ENCODE measurements at places on chromosomes 5 and 9.

DNA sequence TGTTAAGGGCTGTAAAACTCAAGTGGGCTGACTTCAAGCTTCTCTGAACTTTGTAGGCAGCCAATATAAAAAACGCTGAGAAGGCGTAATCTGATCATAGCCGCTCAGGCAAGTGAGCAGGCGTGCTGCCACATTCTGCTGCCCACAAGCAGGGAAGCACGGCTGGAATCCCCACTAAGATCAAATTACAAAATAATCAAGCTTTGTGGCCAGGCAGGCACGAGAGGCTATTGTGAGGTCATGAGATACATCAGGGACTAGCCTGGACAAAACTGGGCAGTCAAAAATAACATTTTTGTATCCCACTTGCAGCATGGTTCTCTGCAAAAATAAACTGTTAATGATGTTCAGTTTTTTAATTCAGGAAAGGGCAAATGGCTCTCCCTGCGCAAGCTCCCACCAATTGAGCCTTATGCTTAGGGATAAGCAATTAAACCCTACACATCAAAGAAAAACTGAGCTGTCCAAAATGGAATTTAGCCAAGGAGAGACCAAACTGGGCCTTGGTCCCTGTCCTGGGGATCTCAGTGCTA, 64.0 kb downstream of the POU5F2 start:
- DNase-seq = no peak

DNA sequence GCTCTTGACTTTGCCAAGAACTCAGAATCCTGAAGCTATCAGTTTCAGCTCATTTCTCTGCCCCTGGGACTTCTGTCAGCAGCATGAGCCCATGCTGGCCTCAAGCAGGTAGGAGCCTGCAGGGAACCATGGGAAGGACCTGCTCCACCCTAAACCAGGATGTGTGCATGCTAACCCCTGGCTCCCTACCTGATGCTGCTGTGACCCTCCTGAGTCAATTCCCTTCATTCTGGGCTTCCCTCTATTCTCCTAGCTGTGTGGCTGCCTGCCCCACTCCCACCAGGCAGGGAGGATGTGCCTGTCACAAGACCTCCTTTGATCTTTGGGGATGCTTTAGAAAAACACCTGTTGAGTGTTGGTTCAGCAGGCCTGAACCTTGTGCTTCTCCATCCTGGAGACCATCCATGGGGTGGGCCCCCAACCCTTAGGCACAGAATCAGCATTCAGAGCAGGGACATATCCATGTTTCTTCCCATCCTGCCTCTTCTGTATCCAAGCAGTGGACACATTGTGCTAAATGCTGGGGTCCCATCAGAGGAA, 117.1 kb upstream of the CCL21 start:
- DNase-seq = no peak

DNA sequence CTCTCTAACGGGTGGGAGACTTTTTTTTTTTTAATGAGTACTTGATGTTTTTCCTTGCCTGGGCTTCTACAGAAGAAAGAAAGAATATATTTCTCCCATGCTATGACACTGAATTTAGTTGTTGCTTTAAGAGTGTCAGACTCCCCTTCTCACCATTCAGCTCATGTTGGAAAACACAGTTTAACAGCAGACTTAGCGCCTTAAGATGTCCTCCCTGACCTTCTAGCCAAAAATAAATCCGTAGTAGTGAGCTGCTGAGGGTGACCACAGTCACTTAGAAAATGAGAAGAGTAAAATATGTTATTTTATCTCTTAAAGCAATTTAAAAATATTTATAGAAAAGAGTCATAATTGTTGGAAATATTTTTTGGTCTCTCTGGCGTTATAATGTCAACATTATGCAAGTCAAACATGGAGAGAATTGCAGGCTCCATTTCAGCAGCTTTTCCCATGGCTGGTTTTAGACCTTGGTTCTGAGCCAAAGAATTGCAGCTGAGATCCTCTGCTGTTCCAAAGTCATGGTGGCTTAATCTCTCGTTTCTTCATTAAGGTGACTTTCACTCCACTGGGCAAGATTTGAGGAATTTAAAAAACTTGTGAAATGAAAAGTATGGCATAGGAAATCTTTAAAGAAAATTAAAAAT, 143.5 kb downstream of the GHR start:
- no peak for DNase-seq

GRCh38 chr5:172920447-172920849, 38.8 kb upstream of the RPL26L1 start:
- no peak for DNase-seq

GRCh38 chr5:115549154-115549553, 4.6 kb upstream of the FEM1C start:
- DNase-seq = no peak

- no peak for DNase-seq
Measured at GRCh38 chr5:4065472-4066320, 470.1 kb downstream of the IRX1 start.

DNA sequence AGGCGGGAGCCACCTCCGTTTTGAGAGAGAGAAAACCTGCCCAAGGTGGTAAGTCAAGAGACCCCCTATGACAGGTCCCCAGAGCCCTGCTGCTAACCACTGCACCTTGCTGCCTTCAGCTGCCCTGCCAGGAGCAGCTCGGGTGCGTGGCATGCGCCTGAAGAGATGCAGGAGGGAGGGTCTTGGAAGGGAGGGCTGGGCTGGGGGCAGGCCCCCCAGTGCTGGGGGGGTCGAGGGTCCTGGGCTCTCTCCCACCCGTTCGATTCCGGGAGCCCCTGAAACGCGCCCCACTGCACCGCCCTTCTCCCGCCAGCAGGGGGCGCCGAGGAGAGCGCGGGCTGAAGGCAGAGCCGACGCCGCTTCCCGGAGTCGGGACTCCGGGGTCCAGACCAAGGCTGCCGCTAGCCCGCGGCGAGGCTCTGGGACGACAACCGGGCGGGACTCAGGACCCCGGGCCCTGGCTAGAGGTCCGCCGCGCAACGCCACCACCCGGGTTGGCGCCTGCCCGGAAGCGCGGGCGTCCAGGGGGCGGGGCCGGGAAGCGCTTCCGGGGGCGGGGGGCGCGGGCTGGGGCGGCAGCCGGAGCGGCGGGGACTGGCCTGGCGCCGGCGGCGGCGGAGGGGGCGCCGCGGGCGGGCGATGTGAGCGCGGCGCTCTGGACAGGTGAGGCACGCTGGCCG, at the start of gene ZBTB34:
Gene ZBTB34, plus strand, starts transcription at position 563 of the 680 bp plus-strand sequence. CDS start 18,761 bp downstream, outside the sequence.
- no peak for DNase-seq

- no peak for DNase-seq
Measured at GRCh38 chr9:13266167-13266566, 13.3 kb downstream of the MPDZ start.

DNA sequence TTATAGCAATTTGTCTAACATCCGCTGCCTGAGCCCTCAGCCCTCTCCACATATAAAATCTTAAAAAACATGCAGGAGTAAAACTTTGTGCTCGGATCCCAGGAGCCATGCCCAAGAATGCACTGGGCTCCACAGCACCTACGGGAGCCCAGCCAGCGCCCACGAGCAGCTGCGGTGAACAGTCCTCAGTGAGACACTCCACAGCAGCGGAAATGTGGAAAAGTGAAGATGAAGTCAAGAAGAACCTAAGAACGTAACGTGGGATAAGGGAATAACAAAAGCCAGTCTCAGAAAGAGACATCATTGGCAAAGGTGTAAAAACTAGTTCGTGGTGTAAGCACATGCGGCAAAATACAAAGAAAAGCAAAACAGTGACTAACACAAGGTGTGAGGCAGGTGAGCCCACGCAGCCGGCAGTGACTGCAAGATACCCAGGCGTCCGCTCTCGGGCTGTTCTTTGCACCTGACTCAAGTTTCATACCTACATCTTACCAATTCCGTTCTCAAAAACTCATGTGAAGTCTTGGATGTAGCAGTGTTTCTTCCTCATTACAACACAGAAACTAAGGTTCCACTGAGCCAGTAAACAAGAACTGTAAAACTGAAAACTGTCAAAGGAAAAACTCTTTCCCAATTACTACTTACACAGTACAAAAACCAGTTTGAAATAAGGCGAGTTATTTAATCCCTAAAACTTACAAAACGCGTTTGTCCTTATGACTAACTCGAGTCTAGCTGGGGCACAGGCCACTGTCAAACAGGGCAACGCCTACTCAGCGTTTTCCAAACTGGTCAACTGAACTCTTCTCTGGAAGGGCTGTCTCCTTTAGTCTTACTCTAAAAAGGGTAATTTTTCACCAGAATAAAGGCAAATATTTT, 1.7 kb downstream of the CAMSAP1 start:
- no peak for DNase-seq

DNA sequence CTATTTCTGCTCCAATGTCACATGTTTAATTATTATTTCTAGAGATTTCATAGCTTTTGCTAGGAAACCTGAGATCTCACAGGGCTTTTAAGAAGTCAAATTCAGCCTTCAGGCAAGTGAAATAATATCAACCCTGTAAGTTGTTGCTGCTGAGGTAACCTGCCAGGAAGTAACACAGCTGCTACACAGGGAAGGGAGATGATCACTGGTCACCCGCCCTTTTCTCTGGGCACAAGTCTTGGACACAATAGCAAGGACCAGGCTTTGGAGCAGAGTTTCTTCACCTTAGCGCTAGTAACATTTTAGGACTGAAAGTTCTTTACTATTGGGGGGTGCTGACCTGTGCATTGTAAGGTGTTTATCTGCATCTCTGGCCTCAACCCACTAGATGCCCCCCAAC, 50.1 kb downstream of the PTTG1 start:
- DNase-seq = no peak

- no peak for DNase-seq
Measured at GRCh38 chr9:106557996-106558667, 304.8 kb upstream of the ZNF462 start.

DNA sequence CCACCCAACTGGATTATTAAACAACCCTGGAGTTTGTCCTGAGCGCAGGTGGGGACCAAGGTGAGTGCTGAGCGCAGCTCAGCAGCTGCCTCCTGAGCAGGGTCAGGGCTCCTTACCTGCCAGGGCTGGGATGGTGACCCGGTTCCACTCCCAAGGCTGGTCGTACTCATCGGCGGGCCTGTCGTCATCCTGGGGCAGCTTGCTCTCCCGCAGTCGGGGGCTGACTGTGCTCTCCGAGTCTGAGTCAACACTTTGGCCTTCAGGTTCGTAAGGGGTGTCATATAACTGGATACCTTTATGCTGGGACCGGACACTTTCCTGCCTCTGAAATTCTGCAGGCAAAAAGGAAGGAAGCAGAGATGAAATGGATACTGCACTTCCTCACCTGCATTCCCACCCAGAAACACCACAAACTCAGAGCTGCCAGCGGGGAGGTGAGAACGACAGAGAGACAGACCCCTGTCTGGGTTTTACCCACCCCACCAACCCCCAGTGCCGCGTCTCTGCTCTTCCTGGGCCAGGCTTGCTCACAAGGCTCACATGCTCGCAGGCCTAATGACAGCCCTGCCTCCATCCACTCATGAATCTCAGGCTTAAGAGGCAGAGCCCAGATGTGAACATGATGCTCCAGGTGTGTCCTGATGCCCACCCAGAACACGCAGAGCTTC, 70.7 kb upstream of the SLC25A51 start:
- no peak for DNase-seq

DNA sequence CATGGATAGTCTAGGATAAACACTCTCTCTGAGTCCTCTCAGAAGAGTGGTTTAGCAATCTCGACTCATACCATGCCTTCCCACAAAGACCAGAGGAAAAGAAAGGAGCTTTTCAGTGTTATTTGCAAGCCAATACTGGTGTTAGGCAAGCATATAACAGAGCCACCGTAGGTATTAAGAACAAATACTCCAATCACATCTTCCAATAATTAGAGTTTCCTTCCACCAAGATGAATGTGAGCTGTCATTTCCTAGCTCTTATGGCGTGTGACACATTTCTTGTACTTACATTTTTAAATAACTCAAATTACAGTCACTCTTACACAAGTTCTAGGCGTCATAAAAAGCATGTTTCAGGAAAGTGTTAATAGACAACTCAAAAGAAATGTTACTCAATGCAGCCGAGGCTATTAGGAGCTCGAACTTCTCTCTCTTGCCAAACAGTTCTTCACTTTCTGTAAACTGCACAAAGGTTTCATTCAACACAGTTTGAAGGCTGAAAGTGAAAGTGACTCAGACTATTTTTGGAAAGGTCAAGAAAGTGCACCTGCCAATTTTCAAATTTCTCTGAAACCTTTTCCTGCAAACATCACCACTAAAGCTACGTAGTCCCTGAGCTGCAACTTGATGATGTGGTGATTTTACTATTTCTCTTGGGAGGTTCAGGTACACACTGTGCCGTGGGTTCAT, 153.8 kb downstream of the AUH start:
- no peak for DNase-seq

DNA sequence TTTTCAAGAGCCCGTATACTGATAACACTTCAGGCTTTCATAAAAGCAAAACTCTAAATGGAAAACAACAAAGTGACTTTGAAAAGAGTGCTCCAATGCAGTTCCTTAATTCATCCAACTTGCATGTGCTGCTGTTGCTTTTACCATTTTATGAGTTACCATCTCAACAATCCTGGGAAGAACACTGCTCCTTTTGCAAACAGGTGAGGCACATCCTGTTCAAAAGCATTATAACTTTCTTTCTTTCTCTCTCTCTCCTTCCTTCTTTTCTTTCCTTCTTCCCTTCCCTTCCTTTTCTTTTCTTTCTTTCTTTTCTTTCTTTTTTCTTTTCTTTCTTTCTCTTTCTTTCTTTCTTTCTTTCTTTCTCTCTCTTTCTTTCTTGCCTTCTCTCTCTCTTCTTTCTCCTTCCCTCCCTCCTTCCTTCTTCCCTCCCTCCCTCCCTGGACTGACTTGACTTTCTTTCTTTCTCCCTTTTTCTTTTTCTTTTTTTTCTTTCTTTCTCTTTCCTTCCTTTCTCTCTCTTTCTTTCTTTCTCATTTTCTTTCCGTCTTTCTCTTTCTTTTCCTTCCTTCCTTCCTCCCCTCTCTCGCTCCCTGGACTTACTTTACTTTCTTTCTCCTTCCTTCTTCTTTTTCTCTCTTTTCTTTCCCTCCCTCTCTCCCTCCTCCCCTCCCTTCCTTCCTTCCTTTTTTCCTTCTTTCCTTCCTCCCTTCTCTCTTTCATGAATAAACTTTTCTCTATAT, 11.2 kb upstream of the PARP8 start:
- no peak for DNase-seq

GRCh38 chr9:115220319-115221005, 102.5 kb upstream of the TNC start:
- no peak for DNase-seq

DNA sequence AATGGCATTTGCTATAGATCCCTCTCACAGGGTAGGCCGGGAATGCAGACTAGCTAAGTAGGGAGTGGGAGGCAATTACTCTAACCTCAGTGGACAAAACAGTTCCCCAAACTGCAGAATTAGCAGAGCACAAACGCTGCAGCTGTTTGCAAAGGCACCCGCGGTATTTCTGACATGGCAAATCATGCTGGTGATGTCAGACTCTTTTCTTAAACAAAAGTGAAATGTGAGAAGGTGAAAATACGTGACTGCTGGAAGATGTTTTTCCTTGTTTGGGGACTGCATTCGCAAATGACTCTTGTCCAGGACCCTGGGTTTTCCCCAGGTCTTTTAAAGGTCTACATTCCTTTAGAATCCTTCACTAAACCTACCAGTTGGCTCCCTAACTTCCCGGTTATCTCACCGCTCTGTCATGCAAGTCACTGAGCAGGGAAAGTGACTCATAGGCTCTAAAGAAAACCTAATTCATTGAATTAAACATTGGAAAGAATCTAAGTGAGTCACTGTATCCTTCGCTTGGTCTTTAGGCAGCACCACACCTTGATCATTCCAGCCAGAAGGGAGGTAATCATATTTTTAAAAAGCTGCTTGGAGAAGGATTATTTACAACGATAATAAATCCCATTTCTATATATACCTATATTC, 91.5 kb upstream of the DNAH5 start:
- no peak for DNase-seq

Measured in NCI-H2081 treated with DMSO at 0.1 percent for 48 hours (cell line).